Calu3 (cell line): ENCODE measurements at places on chromosomes 4 and X.

DNA sequence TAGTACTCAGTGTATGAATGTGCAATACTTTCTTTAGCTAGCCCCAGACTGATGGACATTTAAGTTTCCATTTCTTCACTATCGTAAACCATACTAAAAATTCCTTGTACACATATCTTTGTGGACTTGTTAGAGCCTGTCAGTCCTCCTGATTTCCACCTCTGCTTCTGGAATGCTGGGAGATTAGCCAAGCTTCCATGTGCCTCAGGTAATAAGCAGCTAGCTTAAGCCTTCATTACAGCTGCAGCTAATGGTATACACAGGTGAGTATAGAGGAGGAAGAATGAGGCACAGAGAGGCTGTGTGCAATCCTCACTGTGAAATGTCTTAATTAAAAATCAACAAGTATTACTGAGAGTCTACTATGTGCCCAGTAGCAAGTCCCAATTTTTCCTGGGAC lies 9.8 kb downstream of the SMIM9 start:
- DNase-seq: no peak

- peak; percentile 46 for DNase-seq
Measured at GRCh38 chrX:38117485-38117884, 103.2 kb downstream of the SRPX start.

GRCh38 chr4:101527188-101527587 lies 179.9 kb upstream of the PPP3CA start:
- no peak for DNase-seq

DNA sequence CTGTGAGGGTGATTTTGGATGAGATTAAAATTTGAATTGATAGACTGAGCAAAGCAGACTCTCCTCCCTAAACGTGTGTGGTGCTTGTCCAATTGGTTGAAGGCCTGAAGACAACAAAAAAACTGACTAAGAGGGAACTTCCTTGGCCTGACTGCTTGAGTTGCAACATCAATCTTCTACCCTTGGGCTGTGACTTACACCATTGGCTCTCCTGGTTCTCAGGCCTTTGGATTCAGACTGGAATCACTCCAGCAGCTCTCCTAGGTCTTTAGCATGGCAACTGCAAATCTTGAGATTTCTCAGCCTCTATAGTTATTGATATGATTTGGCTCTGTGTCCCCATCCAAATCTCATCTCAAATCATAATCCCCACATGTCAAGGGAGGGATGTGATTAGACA lies 49.7 kb upstream of the IGFBP7 start:
- DNase-seq: no peak

GRCh38 chrX:104288961-104289360 lies 34.2 kb upstream of the ESX1 start:
- no peak for DNase-seq

GRCh38 chr4:5391492-5391891 lies 316.9 kb downstream of the EVC2 start:
- DNase-seq: no peak

GRCh38 chr4:5822619-5823018 lies 70.3 kb downstream of the CRMP1 start:
- DNase-seq: no peak

GRCh38 chr4:67397031-67397430 lies 148.3 kb downstream of the CENPC start:
- DNase-seq: no peak
